ENCODE measurements at places on chromosomes 12 and 14. TPM values are rescaled to one million over a fixed set of nuclear protein-coding genes. Genes with fewer than 3 reads are reported as not detected.
A peak's percentile ranks its signal among the peaks of the same experiment; 100 is the strongest.

DNA sequence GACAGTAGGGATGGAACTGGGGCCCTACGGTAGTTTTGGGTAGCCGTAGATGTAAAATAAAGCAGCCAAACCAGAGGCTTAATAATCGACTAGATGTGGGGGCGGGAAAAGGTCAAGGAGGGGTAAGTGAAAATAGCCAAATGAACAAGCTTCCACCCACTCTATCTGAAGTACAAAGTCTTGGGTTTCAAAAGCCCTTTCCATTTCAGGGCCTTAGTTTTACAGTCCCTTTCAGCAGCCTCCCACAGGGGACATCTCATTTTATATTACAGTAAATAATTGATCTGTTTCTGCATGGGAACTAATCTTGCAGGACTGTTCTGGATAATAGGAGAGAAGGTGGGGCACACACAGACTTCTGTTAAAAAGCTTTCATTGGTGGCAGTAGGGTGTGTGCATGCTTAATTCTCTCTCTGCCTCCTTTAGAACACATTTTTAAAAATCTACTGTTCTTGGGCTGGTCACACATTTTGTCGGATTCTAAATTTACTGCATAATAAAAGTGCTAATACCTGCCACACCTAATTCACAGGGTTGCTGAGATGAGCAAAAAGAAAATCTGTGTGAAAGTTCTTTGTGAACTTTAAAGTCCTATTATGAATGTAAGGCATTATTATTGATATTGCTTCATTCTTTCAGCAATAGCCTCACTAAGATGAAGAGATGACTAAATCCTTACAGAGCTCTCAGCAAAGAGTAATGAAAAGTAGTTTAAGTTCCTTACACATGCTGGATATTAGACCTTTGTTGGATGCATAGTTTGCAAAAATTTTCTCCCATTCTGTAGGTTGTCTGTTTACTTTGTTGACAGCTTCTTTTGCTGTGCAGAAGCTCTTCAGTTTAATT lies 104.6 kb downstream of the ITPR2 start:
- no peak for DNase-seq

GLS2 gene
- total RNA-seq = 0.58 TPM

GRCh38 chr14:73862480-73862879 lies 10.8 kb downstream of the PTGR2 start:
- DNase-seq = no peak

- no peak for DNase-seq
Measured at GRCh38 chr14:105944632-105945610, 418.5 kb downstream of the TMEM121 start.

DNA sequence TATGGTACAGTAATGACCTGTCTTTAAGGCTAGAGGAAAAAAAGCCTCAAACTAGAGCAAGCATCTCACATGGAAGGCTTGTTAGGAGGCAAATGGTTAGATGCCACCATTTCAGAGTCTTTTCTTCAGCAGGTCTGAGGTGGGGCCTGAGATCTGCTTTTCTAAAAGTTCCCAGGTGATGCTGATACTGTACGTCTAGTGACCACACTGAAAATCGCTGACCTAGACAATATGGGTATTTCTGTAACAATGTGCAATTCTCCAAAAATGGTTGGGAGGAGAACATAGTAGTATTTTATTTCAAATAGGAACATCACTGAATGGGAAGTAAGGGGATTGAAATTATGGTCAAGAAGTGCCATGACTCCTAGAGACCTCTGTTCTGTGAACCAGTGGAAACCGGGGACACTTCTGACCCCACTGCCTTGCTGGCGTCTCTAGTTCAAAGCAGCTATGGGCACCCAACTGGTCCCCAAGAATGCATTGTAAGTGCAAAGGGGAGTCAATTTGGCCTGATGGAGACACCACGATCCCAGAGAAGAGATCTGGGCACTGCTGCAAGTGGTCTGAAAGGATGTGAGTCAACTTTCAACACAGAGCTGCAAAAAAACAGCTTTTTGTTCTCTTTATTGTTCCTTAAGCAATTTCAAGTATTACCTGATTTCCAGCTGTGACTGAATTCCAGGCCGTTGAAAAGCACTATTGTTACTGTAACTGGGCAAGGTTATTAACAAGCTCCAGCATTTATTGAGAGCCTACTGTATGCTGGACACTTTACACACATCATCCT lies 54.4 kb upstream of the PLEKHG7 start:
- DNase-seq = no peak

DNA sequence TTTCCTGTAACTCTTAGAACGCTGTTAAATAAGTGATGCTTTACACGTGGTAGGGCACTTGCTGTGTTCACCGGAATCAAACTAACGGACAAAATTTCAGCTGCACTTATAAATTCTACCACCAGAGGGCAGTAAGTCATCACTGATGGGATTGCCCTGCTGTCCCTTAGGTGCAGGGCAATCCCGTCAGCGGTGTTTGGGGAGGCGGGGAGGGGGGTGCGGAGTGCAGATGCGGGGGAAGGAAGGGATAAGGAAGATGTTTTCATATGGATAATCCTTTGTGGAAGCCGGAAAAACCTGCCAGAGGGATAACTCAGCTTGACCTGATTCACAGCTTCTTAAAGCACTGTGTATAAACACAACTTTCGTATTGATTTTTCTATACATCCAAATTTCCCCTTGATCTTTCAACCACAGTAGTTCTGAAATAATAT lies 21.7 kb upstream of the SLC10A1 start:
- DNase-seq = peak; percentile 52

- DNase-seq = no peak
Measured at GRCh38 chr12:56358836-56359532, 923 bp downstream of the STAT2 start.

- no peak for DNase-seq
Measured at GRCh38 chr12:68867606-68868005, 59.6 kb downstream of the MDM2 start.

GRCh38 chr12:31531893-31532292 lies 59.0 kb downstream of the DENND5B start:
- no peak for DNase-seq

ATF7 gene
- total RNA-seq = 21.8 TPM

GRCh38 chr12:62722971-62723680 lies 211.8 kb downstream of the PPM1H start:
- no peak for DNase-seq

GRCh38 chr12:4288296-4289131 lies 15.0 kb downstream of the CCND2 start:
- no peak for DNase-seq

DNA sequence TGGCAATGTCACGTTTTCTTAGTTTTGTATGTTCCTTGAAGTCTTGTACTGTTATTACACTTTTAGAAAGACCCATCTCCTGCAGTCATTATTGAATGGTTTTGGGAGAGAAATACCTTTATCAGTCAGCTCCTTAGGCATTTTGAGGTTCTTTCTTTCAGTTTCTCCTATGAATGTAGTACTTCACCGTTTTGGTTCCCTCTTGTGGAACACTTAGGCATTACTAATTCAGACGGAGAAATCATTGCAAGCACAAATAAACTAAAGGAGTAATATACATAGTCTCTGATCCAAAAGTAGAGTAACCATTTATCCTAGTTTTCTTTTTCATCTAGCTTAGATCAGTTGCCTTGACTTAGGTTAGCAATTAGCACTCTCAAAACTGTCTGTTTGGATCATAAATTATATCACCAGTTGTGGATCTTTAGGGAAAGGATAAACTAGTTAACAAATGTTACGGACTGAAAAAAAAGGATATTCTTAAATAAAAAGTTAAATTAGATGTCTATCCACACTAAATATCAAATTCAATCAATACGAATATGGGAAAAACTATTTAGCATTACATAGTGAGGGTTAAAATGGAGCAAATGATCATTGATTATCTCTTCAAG lies 1538.3 kb upstream of the SEL1L start:
- DNase-seq = no peak

CCDC177 gene
- total RNA-seq = not detected

ANKRD13A gene
- 33.3 TPM for total RNA-seq

KLHDC1 gene
- 1.3 TPM for total RNA-seq

VRTN gene
- total RNA-seq = not detected

FAM181A gene
- total RNA-seq = not detected

DNA sequence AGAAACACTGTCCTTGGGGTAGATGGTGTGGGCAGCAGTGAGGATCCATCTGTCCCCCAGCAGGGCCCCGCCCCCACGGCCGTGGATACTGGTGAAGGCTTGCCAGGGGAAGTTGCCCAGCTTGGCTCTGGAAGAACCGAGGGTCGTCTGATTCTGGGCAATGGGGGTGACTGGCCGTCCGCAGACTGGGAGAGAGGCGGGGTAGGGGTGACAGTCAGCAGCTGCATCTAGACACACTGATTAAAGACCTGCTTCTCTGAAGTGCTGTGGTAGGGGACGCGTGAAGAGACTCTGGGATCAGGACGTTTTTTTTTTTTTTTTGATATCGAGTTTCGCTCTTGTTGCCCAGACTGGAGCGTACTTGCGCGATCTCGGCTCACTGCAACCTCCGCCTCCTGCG lies 4.7 kb upstream of the C1R start:
- DNase-seq = no peak

- no peak for DNase-seq
Measured at GRCh38 chr12:15011162-15011561, 38.3 kb downstream of the PDE6H start.

HEBP1 gene
- 37.2 TPM for total RNA-seq

DNA sequence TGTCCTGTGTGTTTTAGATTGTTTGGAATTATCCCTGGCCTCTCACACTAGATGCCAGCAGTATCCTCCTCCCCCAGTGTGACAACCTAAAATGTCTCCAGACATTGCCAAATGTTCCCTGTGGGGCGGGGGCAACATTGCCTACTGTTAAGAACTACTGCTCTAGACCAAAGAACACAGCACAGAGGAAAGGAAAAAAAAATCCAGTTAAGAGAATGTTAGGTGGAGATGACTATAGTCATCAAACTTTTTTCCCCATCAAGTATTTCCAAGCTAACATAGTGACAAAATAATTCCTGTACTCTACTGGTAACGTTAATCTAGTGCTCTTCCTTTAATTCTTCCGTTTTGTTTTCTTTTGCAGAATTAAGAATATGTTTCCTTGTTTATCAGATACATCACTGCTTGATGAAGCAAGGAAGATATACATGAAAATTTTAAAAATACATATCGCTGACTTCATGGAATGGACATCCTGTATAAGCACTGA lies 3.5 kb downstream of the CDKN1B start:
- DNase-seq = no peak

LUM gene
- total RNA-seq = 0.73 TPM

DNA sequence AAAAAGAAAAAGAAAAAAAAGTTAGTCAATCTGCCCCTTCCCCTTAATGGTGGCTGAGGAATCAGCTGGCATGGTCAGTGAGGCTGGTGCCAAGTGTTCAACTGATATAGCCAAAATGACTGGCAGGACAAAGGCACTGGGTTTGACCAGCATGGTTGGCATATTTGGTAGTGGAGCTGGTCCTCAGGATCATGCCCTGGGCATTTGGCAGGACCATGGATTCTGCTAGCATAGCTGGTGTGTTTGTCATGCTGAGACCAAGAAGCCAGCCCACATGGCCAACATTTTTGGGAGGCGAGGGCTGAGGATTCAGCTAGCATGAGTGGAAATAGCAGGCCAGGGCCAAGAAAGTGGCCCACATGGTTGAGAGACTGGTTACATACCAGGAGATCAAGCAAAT lies 136.5 kb downstream of the FBXL14 start:
- no peak for DNase-seq

DNA sequence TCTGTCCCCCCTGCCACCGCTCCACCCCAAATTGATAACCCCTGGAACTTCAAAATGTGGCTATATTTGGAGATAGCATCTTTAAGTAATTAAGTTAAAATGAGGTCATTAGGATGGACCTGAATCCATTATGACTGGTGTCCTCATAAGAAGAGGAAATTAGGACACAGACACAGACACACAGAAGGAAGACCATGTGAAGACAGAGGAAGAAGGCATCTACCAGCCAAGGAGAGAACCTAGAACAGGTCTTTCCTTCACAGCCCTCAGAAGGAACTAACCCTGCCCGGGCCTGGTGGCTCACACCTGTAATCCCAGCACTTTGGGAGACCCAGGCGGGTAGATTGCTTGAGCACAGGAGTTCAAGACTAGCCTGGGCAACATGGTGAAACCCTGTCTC lies 3.6 kb upstream of the HRK start:
- no peak for DNase-seq

TMTC1 gene
- total RNA-seq = 1.2 TPM

DNA sequence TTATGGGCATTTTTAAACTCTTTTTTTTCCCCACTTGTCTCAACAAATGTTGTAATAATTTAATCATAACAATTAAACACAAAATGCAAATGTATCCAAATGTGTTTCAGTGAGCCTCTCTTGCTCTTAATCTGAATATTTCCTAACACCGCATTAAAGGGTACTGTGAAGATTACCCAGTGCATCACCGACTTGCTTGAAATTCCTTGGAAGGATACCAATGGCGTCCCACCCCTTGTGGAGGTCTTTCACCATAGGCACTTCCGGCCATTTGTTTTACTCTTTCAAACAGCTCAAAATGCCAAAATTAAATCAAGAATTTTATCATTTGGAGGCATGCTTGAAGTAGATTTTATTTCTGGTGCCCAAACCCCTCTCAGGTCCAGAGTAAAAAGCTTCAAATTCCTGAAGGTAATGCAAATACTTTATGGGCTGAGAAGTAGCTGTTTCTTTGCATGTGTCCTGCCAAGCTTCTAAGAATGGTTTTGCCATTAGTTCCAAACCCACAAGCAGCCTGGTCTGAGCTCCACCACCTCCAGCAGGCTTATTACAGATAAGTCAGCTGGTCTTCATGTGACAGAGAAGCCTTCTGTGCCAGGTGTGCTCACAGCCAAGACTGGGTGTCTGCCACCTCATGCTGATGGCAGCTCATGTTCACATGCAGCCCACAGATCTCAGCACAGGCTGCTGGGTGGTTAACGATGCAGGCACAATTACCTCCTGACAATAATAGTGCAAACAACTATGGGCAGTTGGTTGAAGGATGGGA lies 16.4 kb upstream of the NUDT4 start:
- DNase-seq = no peak

DNA sequence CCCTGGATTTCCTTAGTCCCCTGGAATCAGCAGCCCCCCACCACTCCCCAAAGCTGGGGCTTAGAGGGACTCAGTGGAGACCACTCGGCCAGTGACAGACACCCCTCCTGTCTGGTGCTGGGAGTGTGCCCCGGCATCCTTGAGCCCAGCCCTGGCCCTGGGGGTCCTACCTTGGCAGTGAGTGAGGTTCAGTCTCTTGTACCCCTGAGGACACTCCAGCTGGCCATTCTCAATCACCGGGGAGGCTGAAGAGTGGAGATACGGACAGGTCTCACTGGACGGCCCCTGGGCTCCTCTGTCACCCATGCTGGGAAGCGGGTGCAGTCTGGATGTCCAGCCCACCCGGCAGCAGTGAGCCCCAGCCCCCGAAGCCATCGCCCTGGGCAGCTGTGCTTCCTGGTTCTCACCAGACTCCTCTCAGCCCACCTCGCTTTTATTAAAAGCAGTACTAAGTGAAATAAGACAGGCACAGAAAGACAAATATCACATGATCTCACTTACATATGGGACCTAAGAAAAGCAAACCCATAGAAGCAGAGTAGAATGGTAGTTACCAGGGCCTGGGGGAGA lies 42.3 kb downstream of the ISCA2 start:
- no peak for DNase-seq

GRCh38 chr14:32010604-32011125 lies 66.4 kb upstream of the ARHGAP5 start:
- no peak for DNase-seq

KLRG1 gene
- total RNA-seq = 0.97 TPM

Measured in glomerular endothelial cell (primary cell).